ENCODE measurements at places on chromosomes 13 and 19.

DNA sequence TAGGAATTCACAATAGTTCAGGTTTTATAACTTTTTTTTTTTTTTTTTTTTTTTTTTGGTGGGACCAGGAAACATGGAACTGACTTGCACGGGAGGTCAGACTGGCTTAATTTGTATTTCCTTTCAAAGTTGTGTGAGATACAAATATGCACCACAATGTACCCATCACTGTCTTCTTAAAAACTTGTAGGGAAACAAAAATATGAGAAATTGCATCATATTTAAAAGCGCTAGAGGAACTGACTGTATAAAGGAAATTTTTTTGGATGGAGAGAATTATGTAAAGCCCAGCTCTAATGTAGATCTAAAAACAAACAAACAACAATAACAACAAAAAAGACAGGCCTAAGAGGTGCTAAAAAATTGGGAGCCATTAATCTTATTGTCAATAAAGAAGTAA is 246.5 kb downstream of the DCT start:
- no peak for DNase-seq

- DNase-seq = no peak
These were observed 62.5 kb downstream of the TNFRSF19 start for GRCh38 chr13:23632741-23633140.

DNA sequence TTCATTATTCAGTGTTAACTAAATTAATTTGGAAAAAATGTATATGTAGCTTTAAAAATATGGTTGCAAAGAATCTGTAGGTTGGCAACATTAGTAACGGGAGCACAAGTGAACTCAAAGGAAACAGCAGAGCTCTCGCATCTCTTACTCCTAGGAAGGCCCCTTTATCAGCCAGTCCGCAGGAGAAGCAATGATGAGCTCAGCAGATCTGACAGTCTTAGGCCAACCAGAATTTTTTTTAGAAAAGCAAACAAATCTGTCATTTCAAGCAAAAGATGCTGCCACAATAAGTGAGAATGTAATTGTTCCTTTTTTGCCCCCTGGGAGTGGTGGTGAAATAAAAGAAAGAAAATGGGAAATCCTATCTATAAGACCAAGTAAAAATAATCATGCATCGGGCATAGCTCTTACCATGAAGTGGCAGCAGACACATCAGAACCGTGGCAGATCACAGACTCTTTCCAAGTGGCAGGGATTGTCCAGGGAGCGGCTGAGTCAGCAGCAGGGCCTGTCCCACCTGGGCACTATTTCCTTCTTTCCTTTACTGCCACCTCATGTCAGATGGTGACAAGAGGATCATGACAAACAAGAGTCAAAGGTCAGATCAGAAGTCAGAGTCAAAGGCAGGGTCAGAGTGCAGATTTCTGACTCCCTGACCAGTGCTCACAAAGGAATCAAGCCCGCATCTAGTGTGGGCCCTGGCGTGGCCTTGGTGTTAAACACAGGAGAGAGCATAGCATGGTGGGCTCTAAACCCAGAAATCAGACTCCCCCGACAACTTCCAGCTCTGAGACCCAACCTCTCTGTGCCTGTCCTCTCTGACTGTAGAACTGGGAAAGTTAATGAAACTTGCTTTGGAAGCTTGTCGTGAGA is 84.0 kb upstream of the MTIF3 start:
- DNase-seq = no peak

DNA sequence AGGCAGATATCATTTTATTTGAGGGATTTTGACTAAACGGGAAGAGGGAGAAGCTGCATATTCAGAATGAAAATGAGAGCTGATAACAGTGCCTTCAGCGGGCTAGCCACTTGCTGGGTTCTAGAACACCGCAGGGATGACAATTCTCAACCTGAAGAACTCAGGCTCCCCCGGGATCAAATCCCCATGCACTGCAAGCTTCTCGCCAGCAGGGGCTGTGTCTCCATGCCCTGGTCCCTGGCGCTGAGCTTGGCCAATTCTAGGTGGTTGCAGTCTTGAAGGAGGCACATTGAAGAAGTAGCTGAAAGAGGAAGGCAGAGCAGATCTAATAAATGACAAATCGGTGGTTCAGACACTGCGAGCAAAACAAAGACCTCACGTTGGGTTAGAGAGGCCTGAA is 128.7 kb downstream of the UQCRFS1 start:
- no peak for DNase-seq

GRCh38 chr13:109162248-109163036 is 533.0 kb downstream of the MYO16 start:
- no peak for DNase-seq

DNA sequence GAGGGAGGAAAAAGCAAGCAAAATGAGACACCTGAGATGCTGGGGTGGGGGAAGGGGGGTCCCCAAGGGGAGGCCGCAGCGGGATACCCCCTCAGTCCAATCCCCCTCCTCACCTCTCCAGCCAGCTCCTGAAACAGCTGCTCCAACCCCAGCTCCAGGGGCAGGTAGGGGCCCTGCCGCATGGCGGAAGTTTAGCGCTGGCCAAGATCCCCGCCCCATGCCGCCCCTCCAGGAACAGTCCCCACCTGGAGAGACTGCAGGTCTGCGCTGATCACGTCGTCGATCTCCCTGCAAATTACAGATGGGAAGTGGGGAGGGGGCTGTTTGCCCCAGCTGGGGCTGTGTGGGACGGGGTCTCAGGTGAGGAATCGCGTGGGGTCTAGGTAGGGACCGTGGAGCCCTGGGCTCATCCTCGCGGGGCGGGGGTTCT is 9.0 kb downstream of the CAPN12 start:
- no peak for DNase-seq

DNA sequence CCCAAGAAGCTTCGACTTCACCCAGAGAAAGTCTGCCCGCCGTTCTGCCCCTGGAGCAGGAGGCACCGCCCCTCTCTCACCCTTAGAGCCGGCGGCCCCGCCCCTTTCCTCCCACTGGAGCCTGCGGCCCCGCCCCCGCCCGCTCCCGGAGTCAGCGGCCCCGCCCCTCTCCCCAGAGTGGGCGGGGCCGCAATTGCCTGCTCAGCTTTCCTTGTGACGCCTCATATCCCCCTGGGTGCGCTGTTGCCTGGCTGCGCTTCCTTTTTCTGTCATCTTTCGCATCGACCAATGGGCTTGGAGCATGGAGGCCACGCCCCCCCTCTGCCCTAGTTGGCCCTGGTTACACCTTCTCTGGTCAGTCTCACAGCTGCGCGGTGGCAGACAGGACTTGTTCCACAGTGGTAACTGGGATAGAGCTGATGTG is 38.2 kb upstream of the ZNF492 start:
- no peak for DNase-seq

- DNase-seq = no peak
These were observed 12.1 kb upstream of the ZNF554 start for GRCh38 chr19:2807379-2808128.

DNA sequence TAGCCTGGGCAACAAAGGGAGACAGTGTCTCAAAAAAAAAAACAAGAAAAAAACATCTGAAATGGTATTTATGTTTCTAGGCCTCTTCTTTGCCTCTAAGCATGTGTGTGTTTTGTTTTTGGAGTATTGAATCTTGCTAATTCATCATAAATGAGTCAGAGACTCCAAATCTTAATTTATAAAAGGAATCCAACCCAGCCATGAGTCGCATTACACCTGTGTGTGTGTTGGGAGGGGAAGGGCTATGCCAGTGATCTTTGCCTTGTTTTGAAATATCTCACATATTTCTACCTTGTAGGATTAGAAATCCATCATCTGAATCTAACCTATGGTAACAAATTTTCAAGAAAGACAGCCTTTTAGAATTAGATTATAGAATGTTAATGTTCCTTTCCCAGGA is 4.0 kb downstream of the ZNF331 start:
- no peak for DNase-seq

GRCh38 chr13:109989155-109989554 is 202.8 kb upstream of the IRS2 start:
- no peak for DNase-seq
